Memory B cell (primary cell): ENCODE measurements at places on chromosomes 2 and 18.

DNA sequence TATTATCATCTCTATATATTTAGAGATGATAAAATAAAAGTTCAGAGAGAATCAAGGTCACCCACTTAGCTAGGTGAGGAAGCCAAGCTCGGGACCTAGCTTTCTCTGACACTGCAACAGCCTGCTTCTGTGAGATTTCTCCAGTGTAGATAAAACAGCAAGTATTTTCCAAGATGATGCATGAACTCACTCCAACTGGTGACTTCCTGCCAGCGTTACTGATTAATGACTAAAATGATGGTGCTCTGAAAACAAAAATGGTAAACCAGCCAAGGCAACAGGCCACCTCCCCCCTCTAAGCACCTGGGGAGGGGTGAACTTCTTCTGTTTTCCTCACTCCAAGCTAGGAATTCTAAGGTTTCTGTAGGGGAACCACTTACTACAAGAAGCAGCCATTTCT lies 510.2 kb upstream of the ID2 start:
- DNase-seq, result no peak

DNA sequence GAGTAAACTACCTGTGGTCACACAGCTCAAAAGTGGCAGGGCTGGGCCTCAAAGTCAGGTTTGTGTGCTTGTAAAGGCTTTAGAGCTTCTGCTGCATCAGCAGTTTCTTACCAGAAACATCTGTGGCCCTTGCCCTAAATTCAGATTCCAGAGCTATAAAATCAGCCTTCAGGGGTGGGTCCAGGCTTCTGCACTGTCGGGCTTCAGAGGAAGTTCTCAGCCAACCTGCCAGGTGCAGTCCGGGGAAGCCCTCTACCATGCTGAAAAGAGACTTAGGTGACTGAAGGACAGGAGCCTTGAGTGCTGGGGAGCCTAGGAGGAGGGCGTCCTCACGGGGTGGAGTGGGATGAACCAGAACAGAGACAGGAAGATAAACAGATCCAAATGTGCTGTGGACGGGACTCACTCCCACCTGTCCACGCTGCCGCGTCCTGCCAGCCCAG lies 69.9 kb upstream of the HS6ST1 start:
- DNase-seq, result no peak

- DNase-seq, result no peak
Observed at GRCh38 chr2:71925268-71926088, 222.2 kb downstream of the CYP26B1 start.

- no peak for DNase-seq
Observed at GRCh38 chr2:199977984-199978415, 22.6 kb downstream of the MAIP1 start.

- no peak for DNase-seq
Observed at GRCh38 chr2:236861944-236862343, 223.7 kb upstream of the COPS8 start.

DNA sequence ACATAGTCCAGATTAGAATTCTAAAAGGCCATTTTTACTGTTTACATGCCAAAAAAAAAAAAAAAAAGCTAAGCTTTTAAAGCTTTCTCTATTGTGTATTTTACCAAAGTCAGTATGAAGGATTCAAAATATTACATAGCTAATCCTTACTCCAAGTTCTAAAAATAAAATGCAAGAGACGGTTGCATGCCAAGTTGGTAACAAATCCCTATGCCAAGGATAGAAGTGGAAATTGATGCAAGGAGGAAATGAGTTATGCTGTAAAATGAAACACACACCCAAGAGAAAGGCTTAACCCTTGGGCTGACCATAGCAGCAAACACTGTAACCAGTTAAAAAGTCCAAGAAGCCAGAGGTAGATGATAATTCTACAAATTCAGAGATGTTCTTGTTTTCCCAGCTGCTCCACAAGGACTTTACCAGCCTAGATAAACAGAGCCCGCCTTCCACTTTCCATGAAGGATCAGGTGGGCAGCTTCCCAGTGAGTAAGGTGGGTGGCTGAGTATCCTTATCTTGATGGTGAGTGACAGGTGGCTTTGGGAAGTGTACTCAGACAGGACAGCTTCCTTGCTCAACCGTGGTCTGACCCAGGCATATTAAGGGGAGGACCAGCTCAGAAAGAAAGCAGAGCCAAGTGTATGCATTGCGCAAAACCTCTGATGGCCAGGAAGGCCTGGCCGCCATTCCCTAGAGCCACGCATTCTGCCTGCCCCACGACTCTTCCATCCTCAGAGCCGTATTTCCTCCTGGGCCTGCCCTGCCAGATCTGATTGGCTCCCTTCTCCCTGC lies 34.4 kb downstream of the ATP8B1 start:
- DNase-seq, result no peak

DNA sequence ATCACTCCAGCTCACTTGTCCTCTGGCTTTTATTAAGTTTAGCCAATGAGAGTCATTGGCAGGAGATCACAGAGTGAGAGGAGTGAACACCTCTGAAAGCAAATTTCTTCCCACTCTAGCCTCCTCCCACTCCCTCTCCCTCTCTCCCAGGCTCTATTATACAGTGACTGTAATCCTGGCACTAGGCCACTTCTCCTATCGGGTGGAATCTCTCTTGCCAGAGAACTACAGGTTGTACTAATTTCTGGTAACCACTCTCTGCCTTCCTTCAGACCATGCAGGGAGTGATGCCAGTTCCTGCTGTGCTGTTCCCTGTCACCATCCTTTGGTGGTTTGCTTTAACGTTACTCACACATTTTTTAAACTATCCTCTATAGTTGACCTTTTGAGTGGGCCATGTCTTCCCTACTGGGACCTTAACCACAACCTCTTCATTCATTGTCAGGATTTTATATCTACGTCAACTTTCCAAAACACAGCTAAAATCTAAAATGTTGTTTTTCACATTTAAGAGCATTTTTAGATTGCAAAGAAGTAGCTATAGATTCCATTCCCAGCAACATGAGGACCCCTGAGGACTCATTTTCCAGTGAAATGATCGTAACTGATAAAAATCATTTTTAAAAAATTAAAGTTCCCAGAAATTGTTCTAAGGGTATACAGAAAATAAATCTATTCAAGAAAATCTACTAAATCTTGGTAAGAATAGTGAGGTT lies 217.1 kb downstream of the MREG start:
- no peak for DNase-seq

DNA sequence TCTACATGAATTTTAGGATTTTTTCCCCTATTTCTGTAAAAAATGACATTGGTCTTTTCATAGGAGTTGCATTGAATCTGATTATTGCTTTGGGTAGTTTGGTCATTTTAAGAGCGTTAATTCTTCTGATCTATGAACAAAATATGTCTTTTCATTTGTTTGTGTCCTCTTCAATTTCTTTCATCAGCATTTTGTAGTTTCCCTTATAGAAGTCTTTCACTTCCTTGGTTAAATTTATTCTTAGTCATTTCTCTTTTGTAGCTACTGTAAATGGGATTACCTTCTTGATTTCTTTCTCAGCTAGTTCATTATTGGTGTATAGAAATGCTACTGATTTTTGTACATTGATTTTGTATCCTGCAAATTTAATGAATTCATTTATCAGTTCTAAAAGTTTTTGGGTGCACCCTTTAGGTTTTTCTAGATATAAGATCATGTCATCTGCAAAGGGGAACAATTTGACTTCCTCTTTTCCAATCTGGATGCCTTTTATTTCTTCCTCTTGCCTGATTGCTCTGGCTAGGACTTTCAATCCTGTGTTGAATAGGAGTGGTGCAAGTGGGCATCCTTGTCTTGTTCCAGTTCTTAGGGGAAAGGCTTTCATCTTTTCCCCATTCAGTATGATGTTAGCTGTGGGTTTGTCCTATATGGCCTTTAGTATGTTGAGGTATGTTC lies 36.6 kb upstream of the AAK1 start:
- DNase-seq, result no peak

- DNase-seq, result no peak
Observed at GRCh38 chr2:161999321-161999720, 74.7 kb downstream of the DPP4 start.

DNA sequence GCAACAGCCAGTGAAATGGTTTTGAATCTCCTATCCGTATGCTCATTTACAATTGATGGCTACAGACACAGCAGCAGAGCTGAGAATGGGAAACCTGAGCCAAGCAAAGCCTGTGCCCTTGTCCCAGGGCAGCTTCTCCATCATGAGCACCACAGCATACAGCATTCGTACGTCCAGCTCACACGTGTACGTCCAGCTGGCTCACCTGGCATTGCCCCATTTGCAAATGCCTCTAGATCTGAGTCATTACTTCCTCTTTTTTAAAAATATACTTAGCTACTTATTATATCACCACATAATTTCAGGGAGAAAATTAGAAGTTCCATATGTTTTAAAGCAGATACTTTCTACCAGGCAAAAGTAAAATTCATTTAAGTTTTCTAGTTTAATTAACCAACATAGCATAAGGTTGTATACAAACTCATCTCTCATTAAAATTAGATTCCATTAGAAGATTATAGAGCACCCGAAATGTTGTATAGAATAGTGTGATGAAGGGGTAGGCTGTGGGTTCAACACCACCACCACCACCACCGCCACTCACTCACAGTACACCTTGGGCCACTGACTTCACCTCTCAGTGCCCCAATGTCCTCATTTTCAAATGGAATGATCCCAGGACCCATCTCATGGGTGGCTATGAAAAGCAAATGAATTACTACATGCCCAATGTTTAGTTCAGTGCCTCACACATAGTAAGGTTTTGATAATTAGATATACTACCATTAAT lies 31.4 kb upstream of the TMEM177 start:
- no peak for DNase-seq

DNA sequence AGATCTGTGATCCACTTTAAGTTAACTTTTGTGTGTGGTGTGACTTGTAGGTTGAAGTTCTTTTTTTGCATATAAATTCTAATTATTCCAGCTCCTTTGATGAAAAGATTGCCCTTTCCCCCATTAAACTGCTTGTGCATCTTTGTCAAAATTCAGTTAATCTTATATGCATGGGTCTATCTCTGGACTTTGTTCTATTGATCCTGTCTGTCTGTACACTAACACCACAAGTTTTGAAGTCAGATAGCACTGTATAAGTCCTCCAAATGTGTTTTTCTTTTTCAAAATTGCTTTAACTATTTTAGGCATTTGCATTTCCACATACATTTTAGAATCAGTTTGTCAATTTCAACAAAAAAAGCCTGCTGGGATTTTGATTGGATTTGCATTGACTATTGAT lies 137.6 kb downstream of the BCL11A start:
- DNase-seq, result no peak

- DNase-seq, result no peak
Observed at GRCh38 chr2:80530442-80531064, 226.0 kb upstream of the LRRTM1 start.

DNA sequence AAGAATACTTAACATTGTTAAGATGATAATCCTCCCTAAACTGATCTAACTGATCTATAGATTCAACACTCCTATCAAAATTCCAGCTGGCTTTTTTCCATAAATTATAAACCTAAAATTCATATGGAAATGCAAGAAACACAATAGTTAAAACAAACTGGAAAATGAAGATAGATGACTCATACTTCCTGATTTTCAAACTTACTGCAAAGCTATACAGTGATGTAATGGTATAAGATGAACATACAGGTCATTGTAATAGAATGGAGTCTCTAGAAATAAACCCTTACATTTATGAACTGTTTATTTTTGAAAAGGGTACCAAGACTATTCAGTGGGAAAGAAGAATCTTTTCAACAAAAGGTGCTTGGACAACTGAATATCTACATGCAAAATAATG lies 32.3 kb downstream of the UBXN4 start:
- no peak for DNase-seq

DNA sequence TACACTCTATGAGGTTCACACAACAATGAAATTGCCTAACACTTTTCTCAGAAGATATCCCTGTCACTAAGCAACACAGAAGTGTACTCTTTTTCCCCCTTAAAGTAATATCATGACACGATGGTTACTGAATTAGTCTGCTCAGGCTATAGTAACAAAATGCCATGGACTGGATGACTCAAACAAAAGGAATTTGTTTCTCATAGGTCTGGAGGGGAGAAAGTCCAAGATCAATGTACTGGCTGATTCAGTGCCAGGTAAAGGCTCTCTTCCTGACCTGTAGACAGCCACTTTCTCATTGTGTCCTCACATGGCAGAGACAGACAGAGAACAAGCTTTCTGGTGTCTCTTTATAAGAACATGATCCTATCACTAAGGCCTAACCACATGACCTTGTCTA lies 211.9 kb downstream of the RBM43 start:
- no peak for DNase-seq

- DNase-seq, result no peak
Observed at GRCh38 chr2:202005272-202005887, 28.3 kb upstream of the FZD7 start.

DNA sequence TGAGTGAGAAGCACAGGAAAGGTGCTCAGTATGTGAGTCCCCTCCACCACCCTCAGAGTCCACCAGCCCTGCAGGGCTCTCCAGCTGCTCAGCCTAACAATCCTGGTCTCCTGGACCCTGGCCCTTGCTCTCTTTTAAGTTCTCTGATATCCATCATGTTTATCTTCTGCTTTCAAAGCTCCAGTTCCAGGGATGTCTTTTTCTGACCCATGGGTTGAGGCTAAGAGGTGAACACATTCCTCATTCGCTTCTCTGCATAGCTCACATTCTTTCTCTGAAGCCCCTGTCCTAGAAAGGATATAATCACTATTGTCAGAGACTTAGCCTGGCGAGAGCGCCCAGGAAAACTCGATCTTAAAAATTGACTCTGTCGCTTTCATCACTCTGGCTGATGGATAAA lies 86.4 kb downstream of the ARL4C start:
- no peak for DNase-seq

DNA sequence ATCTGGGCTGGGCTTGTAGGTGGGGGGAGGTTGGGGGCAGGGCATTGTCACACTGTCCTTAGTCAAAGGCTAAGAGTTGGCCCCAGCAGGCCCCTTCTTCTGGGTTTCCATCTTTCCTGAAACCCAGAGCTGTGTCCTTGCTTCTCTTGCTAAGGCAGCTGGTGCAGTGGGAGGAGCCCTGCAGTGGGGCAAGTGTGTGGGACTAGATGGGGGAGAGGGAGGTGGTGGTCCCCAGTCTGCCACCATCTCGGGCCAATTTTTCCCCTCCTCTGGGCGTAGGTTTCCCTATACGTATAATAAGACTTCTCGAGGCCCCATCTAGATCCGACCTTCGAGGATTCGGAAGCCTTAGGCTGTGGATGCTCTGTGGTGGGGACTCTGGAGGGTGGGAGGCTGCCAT lies 3.5 kb downstream of the KCNF1 start:
- no peak for DNase-seq

DNA sequence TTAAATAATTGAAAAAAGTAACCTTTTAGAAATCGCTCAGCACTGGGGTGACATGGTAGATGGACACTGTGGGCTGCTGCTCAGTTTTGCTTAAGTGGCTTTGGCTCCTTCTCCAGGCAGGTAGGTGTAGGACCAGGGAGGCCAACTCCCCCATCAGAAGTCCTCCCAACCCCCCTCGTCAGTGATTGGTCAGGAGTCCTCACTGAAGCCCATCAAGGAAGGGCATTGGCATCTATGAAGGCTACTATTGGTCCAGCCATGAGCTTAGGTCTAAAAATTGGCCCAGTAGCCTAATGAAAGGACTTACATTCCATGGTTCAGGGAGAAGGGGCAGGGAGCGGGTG lies 34.7 kb downstream of the ST3GAL5 start:
- peak; percentile 33 for DNase-seq
